ENCODE measurements at places on chromosomes 3 and 15. TPM values are rescaled to one million over a fixed set of nuclear protein-coding genes. Genes with fewer than 3 reads are reported as not detected.
A peak's percentile ranks its signal among the peaks of the same experiment; 100 is the strongest.

- no peaks in the 10 kb centered on the region for H3K36me3 ChIP-seq
- H3K27ac ChIP-seq, result no peak overlapping the region
- no peak overlapping the region for H3K4me3 ChIP-seq
- H3K27me3 ChIP-seq, result no peaks in the 10 kb centered on the region
These were observed 55.3 kb downstream of the CDCP1 start for GRCh38 chr3:45090855-45091254.

The IL12A gene
- total RNA-seq, result not detected

DNA sequence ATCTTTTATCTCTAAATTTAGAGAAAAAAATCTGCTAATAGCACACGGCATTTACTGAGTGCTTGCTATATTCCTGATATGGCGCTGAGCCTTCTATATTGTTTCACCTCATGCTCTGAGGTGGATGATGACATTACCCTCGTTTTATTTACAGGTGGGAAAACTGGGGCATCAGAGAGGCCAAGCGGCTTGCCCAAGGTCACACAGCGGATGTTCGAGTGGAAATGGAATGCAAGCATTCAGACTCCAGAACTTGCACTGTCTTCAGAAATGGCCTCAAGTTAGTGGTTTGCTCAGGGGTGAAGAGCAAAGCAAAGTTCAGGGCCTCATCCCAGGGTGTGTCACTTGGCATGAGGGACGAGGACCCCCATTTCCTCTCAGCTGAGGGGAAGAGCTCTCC, 17.3 kb downstream of the EHD4 start:
- H3K27me3 ChIP-seq, result no peaks in the 10 kb centered on the region
- peaks cover 35% of the 10 kb centered on the region for H3K4me1 ChIP-seq
- peak overlapping the region; percentile 6 for H3K27ac ChIP-seq
- no peak for DNase-seq
- H3K4me3 ChIP-seq, result no peak overlapping the region

GRCh38 chr3:143613226-143613625, 235.0 kb downstream of the SLC9A9 start:
- no peak overlapping the region for H3K4me3 ChIP-seq
- H3K27me3 ChIP-seq, result no peaks in the 10 kb centered on the region
- H3K36me3 ChIP-seq, result no peaks in the 10 kb centered on the region
- no peaks in the 10 kb centered on the region for H3K4me1 ChIP-seq
- DNase-seq, result no peak
